ENCODE measurements at places on chromosomes 12 and 14.

DNA sequence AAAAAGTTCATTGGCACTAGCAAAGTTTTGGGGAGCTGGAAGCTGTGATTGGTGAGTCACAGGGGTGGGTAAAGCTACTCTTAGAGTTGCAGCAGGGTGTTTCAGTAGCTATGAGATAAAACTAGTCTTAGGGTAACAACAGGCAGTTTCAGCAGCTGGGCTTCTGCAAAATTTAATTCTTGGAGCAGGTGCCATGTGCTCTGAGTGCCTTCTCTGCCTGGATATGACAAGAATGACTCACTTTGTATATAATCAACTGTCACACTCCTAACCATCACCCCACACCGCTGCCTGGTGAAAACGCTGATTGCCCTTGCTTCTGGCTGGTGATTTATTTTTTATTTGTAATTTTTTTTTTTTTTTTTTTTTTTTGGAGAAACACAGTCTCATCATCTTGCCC lies 10.5 kb upstream of the PLBD2 start:
- no peak for DNase-seq

GRCh38 chr14:51860825-51861499 lies 550 bp downstream of the GNG2 start:
- no peak for DNase-seq

GRCh38 chr12:124939421-124940142 lies 25.1 kb upstream of the UBC start:
- DNase-seq: no peak

DNA sequence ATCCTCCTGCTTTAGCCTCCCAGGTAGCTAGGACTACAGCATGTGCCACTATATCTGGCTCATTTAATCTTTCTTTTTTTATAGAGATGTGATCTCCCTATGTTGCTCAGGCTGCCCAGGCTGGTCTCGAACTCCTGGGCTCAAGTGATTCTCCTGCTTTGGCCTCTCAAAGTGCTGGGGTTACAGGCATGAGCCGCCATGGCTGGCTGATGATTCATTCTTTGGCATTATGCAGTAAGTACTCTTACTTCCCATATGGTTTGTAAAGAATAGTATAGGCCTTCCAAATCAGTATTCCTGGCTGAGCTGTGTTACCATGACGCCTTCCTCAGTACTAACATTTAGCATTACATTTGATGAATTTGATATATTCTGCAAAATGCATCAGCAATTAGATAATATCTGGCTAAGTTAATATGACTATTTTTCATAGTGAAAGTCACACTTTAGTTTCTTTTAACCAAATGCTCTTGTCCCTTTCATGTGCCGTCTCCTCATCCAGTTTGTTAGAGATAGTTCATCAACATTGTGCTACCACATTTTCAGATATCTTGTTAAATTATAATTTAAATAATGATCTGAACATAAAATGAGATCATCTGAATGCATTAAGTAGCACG lies 3.2 kb upstream of the MIA2 start:
- no peak for DNase-seq

DNA sequence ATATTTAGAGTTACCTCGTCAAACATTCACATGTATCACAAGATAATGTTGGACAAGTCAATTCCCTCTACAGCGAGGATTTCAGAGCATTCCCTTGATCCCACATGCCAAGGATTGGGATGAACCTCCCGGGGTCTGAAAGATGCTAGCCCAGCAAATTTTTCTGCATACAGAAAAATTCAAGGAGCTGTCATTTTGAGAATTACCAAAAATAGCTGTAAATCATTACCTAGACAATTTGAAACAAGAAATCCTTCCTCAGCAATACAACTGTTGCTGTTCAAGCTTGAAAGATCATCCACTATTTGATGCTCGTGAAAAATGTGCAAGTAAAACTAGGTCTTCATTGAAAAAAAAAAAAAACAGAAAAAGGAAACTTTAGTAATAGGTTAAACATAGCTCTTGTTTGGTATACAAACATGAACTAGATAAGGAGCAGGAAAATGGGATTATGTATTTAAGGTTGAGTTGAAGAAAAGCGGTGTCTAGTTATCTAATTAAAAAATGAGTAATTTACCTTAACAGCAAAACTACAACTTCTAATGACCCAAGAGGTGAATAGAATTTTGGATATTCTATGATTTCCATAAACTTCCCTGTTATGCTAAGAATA lies 73.1 kb downstream of the NTN4 start:
- DNase-seq: no peak

- DNase-seq: no peak
Observed at GRCh38 chr12:131603939-131604795, 106.7 kb upstream of the SFSWAP start.

DNA sequence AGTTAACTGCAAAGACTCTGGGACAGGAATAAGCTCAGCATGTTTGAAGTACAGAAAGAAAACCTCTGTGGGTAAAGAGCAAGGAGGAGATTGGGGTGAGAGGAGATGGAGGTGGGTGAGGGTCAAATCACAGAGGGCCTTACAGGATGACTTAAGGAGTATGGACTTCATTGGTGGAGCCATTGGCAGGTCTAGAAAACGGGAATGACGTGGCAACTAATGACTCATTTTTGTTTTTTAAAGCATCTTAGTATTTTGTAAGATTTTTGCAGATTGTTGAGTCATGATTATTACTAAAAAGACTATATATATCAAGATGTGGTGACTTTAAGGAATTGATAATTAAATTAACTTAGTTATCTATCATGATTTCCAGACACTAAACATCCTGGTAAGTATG lies 18.5 kb downstream of the UTP20 start:
- no peak for DNase-seq

DNA sequence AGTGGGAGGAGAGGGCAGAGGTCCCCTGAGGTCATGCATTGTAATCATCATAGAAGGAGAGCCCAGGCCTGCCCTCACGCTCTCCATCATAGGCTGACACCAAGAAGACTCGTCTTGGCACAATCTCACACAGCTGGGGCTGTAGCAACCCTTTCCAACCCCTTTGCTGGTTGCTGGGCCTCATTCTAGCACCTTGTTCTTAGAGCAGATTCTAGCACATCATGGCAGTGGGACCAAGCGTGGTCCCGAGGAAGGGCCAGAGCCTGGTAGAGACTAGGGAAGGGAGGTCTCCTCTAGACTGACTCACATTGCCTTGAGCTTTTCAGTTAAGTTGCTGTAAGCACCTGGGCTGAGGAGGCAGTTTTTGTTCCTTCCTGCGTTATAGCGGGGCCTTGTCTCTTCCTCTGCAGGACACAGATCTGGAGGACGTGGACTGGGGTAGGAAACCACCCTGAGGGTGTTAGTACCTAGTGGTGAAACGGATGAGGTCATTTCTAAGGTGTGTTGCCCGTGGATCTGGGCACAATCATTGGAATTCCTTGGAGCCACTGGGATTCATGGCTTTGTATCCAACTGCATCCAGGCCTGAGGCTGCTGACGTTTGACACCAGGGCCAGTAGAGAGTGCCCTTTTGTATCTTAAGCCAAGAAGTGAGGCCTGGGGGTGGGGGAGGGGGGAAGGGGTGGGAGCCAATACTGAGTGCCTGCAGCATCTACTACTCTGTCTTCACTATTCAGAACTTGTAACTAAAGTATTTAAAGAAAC lies 19.9 kb downstream of the RPS6KL1 start:
- DNase-seq: no peak

DNA sequence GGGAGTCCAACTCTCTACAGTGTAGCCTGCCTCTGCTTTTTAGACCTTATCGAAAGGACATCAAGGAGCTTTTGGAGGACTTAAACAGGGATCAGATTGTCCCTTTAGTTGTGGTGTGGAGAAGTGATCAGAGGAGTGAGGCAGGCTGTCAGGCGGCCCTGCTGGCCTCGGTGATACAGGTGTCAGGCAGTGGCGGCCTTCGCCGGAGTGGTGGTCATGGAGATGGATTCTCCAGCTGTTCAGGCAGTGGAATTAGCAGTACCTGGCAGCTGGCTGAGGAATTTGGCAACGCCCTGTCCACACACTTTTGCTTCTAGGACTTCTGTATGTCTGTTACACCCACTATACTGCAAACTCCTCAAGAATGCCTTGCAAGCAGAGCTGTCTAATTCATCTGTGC lies 4.2 kb upstream of the CLMN start:
- no peak for DNase-seq

GRCh38 chr12:62847709-62848108 lies 87.2 kb downstream of the PPM1H start:
- DNase-seq: no peak

DNA sequence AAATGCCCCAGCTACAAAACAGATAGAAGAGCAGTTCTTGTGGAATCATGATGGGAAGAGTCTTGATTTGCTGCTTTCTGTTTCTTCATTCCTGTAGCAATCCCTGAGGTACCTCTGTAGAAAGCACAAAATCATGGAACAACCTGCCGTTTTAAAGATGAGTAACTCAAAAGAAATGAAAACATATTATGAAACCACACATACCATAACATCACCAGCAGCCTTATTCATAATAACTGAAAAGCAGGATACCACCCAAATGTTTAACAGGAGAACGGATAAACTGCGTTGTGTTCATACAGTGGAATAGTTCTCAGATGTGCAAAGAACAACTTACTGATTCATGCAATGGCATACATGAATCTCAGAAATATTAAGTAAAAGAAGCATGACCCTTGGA lies 188.1 kb downstream of the RGS6 start:
- no peak for DNase-seq

DNA sequence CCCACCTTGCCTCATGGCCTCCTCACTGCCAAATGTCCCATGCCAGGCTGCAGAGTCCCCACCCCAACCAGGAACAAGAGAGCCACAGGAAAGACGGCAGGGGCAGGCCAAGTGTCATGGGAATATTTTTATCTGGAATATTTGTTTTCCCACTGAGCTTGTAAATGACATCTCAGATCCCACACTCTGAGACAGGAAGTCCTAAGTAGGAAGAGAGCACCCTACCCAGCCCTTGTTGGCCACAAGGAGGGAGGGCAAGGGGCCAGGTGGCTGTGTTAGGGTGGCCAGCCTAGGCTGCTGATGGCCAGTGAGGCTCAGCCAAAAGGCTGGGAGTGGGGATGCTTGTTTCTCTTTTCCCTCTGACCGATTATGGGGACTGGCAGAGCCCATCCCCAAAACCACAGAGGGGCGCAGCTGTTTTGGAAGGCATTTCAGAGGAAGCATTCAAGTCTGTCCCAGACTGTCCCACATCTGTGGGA lies 7.7 kb upstream of the MEG3 start:
- DNase-seq: no peak

- DNase-seq: no peak
Observed at GRCh38 chr12:104219361-104219892, 3.8 kb downstream of the TXNRD1 start.

GRCh38 chr14:49950275-49951228 lies 57.7 kb downstream of the ARF6 start:
- no peak for DNase-seq

GRCh38 chr14:23571701-23572523 lies 4.3 kb upstream of the AP1G2 start:
- no peak for DNase-seq

GRCh38 chr12:120069278-120069677 lies 47.3 kb downstream of the RAB35 start:
- no peak for DNase-seq

DNA sequence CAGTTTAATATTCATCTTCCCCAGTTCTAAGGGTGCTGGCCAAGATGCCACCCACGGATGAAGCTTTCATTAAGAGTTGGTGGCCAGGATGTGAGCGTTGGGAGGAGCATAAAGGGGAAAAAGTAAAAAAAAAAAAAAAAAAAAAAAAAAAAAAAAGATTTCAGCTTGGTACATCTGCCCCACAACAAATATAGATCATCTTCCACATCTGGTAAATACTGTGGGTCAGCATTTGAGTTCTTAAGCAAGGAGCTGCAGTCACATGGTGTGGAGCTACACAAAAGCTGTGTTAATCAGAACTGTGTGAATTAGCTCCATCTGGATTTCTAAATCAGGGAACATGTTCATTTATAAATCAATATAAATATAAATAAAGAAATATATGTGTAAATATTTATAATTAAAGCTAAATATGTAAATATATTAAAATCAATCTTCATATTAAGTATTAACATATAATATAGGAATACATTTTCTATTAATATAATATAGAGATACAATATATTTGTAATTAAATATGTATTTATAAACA lies 262.3 kb downstream of the NUAK1 start:
- no peak for DNase-seq

DNA sequence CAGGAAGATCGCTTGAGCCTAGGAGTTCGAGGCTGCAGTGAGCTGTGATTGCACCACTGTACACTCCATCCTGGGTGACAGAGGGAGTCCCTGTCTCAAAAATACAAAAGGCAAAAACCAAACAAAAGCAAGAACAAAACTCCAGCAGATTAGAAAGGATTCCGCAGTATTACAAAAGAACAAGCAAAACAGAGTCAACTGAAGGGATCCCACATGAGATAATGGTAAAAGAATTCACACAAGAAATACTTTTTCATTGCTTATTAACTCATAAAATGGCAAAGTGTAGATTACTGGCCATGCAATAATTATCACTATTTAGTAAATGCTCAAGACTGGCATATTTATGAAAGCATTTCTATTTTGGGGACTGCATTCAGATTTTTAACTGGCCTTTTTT lies 35.4 kb downstream of the BEST3 start:
- DNase-seq: no peak

DNA sequence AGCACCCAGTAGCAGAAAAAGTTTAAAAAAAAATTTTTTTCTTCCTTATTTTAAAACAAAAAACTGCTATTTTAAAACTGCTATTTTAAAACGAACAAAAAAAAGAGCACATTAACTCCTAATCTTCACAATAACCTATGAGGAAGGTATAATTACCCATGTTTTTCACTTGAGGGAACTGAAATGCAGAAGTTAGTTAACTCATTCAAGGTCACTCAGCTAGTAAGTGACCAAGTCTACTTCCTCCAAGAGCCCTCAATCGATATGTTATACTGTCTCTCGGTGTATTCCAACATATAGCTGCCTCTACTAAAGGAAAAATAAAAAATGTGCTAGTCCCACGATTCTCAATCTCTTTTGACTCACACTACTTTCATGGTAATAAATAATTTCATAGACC lies 7.8 kb downstream of the RPAP3 start:
- DNase-seq: no peak

DNA sequence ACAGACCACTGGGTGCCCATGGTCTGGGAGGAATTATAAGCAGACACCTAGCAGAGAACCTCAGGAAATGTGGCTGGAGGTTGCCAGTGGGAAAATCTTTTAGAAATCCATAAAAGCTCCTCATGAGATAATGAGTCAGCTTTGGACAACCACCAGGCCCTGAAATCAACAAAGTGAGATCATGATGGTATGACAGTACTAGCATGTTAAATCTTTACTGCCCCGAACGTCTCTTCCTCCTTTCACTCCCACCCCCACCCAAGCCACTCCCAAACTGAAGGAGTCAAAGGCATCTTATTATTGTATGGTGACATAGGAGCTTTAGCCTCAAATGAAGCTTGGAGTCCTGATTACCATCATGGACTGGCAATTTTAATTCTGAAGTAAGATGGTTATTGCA lies 240.0 kb downstream of the DIO2 start:
- DNase-seq: no peak

GRCh38 chr12:69519871-69520270 lies 49.7 kb downstream of the FRS2 start:
- DNase-seq: no peak

- DNase-seq: no peak
Observed at GRCh38 chr12:104297477-104298113, 5.9 kb upstream of the EID3 start.

GRCh38 chr14:96554315-96554910 lies 52.2 kb downstream of the PAPOLA start:
- no peak for DNase-seq
